ENCODE measurements at places on chromosomes 1 and 21.

GRCh38 chr1:169697755-169698154 is 13.7 kb downstream of the SELL start:
- H3K27me3 ChIP-seq: no peaks in the 10 kb centered on the region
- H3K4me1 ChIP-seq: no peaks in the 10 kb centered on the region
- H3K27ac ChIP-seq: no peak overlapping the region

GRCh38 chr1:217627431-217627830 is 3.5 kb downstream of the GPATCH2 start:
- no peak overlapping the region for H3K4me3 ChIP-seq
- H3K27me3 ChIP-seq: no peaks in the 10 kb centered on the region
- H3K27ac ChIP-seq: no peak overlapping the region
- peaks cover 47% of the 10 kb centered on the region for H3K4me1 ChIP-seq

- no peak overlapping the region for H3K4me3 ChIP-seq
- no peak for DNase-seq
- H3K27me3 ChIP-seq: no peaks in the 10 kb centered on the region
- peaks cover 79% of the 10 kb centered on the region for H3K4me1 ChIP-seq
- H3K27ac ChIP-seq: no peak overlapping the region
- H3K36me3 ChIP-seq: no peaks in the 10 kb centered on the region
Observed at GRCh38 chr1:226725897-226726267, 13.2 kb downstream of the ITPKB start.

- H3K27ac ChIP-seq: no peak overlapping the region
- H3K27me3 ChIP-seq: no peaks in the 10 kb centered on the region
- H3K4me1 ChIP-seq: no peaks in the 10 kb centered on the region
- no peak overlapping the region for H3K4me3 ChIP-seq
- no peak for DNase-seq
- H3K36me3 ChIP-seq: no peaks in the 10 kb centered on the region
Observed at GRCh38 chr1:43222879-43223278, 46.9 kb upstream of the TMEM125 start.

- H3K4me1 ChIP-seq: peaks cover 49% of the 10 kb centered on the region
- H3K4me3 ChIP-seq: no peak overlapping the region
- peaks cover 26% of the 10 kb centered on the region for H3K36me3 ChIP-seq
- no peaks in the 10 kb centered on the region for H3K27me3 ChIP-seq
Observed at GRCh38 chr1:26784023-26784871, 3.5 kb upstream of the PIGV start.

DNA sequence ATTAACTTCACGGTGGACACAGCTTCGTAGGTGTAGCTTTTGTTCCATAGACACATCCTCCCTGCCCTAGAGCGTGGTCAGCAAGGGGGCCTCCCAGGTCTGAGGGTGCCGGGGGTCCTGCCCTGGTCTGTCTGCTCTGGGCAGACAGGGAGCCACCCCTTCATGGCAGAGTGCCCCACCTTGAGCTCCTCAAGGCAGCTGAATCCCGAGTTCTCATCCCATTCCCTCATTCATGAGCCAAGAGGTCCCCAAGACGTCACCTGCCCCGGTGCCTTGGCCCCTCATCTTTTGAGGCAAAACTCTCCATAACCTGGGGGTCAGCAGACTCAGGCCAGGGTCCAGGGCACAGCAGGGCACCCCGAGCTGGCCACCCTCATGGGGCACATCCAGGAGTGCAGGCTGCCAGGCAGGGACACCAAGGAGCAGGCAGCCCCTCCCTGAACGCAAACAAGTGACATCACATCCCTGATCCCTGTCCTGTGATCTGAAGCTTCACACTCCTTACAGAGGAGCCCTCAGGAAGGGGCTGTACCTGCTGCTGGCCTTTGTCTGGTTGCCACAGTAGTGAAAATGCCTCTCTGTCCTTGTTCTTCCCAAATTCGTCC is 23.3 kb downstream of the UBASH3A start:
- no peak overlapping the region for H3K27ac ChIP-seq
- H3K36me3 ChIP-seq: no peaks in the 10 kb centered on the region
- H3K4me3 ChIP-seq: no peak overlapping the region
- DNase-seq: no peak
- H3K4me1 ChIP-seq: no peaks in the 10 kb centered on the region
- no peaks in the 10 kb centered on the region for H3K27me3 ChIP-seq

DNA sequence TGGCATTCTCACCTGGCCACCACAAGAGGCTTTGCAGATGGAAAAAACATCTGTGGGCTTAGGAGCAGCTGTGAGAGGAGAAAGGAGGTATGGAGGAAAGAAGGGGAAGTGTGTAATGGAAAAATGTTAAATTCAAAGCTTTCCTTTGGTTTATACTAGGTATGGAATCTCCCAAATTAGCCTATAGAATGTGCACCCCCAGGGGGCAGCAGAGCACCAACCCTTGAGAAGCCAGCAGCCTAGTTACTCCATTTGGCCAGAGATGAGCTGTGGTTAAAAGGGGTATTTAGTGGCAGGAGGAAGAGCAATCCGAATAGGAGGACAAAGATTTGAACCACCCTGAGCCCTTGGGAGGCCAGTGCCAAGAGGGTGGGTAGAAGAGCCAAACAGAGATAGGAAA is 97.5 kb upstream of the CTTNBP2NL start:
- no peak overlapping the region for H3K27ac ChIP-seq
- no peak overlapping the region for H3K4me3 ChIP-seq
- no peaks in the 10 kb centered on the region for H3K4me1 ChIP-seq
- DNase-seq: no peak
- H3K27me3 ChIP-seq: no peaks in the 10 kb centered on the region

- no peak overlapping the region for H3K4me3 ChIP-seq
- H3K4me1 ChIP-seq: no peaks in the 10 kb centered on the region
- H3K27ac ChIP-seq: no peak overlapping the region
- H3K27me3 ChIP-seq: no peaks in the 10 kb centered on the region
Observed at GRCh38 chr1:65395887-65396612, 24.4 kb upstream of the LEPR start.

DNA sequence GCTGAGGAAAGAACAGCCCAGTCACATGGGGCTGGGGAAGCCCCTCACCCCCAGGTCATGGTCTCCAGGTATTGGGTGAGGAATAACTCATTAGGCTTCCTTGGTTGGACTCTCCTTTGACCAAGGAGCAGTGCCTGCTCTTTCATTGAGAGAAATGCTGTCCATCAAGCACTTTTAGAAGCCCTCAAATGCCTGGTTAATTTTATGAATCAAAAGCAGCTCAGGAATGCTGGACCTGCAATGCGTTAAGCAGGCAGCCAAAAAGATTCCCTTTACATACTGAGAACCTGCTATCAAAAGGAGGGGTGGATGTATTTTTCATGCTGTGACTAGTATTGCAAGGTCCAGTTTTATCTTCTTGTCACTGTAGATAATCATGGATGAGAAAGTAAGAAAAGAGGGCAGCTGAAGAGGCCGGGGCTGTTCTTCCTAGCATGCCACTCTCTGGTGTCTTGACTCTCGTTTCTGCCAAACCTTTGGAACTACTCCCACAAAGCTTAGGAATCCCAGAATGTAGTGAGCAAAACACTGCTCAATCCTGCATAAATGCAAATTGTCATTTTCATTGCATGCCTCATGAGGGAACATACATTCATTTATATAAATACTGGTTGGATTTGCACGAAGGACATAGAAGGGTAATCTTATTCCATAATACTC is 2.1 kb upstream of the CD58 start:
- no peak overlapping the region for H3K4me3 ChIP-seq
- DNase-seq: no peak
- H3K27me3 ChIP-seq: no peaks in the 10 kb centered on the region
- H3K36me3 ChIP-seq: no peaks in the 10 kb centered on the region
- peaks cover 30% of the 10 kb centered on the region for H3K4me1 ChIP-seq

DNA sequence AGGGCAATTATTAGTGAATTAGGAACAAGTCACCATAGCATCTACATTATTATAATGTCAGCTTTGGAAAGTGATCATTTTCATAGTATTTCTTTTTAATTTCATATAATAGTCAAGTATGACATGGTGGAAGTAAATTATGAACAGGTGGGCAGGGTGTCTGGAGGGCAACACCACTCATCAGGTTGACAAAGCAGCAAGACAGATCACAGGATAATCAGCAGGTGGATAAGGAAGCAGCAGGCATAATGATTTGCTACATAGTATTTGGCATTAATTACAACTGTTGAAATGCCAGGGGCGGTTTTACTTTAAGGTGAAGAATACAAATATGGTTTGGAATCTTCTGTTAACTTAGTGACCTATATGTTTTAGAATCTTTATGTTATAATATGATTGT is 1342.2 kb downstream of the PLA2G4A start:
- no peak overlapping the region for H3K4me3 ChIP-seq
- no peak for DNase-seq
- H3K27ac ChIP-seq: no peak overlapping the region
- H3K36me3 ChIP-seq: no peaks in the 10 kb centered on the region

All from vagina (tissue), 2 donors.